ENCODE measurements at places on chromosomes 11 and 22.

DNA sequence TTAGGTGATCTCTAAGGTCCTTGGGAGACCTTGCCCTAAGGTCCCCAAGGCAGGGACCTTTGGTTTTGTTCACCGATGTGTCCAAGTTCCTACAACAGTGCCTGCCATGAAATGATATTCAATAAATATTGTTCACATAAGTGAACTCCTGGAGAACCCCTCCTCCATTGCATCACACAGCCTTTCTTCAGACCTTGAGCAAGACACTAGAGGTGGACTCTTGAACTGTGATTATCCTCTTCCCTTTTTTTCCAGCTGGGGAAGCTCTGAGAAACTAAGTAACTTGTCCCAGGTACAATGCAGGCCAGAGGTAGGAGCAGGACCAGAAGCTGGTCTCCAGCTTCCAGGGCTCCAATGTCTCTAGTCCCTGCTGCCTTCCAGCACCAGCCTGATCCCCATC, 76.6 kb upstream of the LMO1 start:
- no peak for DNase-seq

DNA sequence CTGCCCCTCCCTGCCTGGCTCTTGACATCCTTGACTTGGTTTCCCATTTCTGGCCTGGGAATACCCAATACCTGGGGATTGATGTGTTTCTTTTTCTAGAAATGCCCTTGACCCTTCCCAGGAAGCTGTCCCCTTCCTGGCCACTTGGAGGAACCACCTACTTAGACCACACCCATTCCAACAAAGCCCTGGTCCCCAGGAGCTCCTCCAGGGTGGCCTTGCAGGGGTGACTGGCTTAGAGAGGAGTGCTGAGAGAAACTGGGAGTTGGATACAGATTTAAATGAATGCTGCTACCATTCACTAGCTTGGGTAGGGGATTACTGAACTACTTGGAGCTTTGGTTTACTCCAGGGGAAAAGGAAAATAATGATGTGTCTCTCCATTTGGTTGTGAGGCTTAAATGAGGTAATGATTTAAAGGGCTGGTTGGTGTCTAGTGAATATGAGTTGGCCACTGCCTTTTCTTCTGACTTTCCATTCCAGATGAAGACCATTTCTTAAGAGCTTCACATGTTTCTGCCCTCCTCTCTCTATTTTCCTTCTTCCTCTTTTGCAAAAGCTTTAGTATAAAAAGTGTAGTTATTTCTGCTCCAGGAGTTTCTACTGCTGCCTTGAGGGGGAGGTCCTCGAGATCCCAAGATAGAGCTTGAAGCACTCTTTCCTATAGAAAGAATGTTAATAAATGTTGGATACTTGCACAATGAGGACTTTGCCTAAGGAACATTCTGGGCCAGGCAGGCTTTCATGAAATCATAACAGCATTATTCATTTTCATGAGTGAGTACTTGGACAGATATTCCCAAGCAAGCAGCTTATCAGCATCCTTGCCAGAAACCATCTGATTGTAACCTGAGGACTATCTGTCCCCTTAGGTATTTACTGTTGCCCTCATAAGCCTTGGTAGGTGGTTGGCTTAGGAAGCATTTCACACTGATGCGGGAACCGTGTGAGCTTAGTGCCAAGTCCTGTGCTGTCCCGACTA, 22.4 kb downstream of the PANX1 start:
- DNase-seq: no peak

- peak; percentile 91 for DNase-seq
Observed at GRCh38 chr22:37804881-37805809, 2.6 kb upstream of the GCAT start.

DNA sequence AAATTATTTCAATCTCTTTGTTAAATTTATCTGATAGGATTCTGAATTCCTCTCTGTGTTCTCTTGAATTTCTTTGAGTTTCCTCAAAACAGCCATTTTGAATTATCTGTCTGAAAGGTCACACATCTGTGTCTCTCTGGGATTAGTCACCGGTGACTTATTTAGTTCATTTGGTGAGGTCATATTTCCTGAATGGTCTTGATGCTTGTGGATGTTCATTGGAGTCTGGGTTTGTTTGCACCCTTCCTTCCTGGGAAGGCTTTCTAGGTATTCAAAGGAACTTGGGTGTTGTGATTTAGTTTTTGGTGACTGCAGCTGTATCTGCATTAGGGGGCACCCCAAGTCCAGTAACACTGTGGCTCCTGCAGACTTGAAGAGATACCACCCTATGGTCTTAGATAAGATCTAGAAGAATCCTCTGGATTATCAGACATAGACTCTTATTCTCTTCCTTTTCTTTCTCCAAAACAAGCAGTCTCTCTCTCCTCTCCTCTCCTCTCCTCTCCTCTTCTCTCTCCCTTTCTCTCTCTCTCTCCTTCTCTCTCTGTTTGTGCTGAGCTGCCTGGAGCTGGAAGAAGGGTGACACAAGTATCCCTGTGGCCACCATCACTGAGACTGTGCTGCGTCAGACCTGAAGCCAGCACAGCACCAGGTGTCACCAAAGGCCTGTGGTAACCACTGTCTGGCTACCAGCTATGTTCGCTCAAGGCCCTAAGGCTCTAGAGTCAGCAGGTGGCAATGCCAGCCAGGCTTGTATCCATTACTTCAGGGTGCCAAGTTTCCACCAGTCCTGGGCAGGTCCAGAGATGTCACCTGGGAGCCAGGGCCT, 3.3 kb upstream of the HEPN1 start:
- DNase-seq: no peak

DNA sequence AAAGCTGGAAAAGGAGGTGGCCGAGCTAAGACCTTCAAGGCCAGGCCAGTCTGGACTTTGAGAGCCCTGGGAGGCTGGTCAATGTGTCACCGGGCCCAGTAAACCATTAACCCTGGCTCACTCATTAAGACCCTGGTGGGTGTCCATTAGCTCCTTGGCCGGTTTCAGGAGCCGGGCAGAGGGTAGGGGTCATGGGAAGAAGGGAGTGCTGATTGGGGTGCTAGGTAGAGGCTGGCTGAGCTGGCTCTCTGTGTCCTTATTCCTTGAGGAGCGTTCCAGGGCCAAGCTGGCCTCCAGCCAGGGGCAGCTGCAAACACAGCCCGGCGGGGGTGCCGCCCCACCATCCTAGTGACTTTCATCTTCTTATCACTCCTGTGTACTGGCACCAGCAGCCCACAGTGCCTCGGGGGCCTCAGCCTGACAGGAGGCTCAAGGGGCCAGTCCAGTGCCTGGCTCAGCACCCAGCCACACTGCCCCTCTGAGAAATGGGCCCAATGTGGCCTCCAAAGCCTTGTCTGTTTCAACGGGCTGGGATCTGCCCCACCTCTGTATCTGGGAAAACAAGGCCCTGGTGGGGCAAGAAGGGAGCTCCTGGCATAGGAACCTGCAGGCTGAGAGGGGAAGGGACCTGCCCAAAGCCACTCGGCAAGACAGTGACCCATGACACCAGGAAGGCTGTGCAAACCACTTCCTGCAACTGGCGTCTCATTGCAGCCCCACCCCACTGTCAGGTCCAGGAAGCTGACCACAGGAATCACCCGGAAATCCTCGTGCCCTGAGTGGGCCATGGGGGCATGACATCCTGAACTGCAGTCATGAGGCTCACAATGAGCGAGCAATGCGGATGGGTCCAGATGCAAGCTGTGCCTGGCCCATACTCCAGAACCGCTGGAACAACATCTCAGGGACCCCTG, 15.1 kb upstream of the RGL4 start:
- DNase-seq: no peak

GRCh38 chr11:114738954-114739353, 60.6 kb downstream of the NXPE2 start:
- DNase-seq: peak; percentile 12

DNA sequence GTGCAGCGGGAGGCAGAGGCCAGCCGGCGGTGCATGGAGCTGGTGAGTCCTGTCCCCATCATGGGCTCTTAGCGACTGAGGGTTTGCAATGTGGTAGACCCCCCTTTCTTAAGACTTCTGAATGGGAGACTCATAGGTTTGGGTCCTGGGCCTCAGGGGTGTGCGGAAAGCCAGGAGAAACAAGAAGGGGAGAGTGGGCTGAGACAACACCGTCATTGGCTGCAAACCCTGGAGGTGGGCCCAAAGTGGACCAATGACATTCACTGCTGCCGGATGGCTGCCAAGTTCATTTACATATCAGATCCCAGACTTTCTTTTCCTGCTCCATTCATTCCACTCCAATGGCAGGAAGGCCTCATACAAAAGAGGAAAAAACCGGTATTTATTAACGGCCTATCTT, 213.3 kb downstream of the MYO18B start:
- DNase-seq: no peak

DNA sequence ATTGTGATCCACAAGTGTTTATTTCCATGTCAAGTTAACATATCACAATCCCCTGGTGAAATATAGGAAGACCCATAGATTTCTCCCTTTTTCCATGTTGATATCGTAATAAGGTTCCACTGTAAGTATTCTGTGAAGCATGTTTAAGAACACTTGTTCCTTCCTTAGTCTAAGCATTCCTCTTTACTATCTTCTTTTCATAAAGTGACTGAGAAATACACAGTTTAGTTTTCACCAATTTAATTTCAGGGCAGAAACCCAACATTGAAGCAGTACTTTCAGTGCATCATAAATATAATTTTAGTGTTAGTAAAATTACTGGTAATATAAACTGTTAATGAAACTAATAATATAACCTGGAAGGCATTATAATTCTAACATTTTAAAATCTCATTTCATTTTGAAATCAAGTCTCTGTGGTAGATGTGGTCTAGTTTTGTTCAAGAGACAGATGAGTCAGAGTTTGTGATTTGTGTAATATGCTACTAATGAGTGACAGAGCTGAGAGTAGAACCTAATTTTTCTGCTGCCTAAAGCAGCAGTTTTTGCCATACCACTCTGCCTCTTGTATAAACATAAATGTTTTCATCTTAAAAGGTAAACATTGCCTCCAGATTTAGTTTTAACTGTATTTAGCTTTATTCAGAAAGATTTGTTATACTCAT, 79.4 kb downstream of the ATM start:
- no peak for DNase-seq

DNA sequence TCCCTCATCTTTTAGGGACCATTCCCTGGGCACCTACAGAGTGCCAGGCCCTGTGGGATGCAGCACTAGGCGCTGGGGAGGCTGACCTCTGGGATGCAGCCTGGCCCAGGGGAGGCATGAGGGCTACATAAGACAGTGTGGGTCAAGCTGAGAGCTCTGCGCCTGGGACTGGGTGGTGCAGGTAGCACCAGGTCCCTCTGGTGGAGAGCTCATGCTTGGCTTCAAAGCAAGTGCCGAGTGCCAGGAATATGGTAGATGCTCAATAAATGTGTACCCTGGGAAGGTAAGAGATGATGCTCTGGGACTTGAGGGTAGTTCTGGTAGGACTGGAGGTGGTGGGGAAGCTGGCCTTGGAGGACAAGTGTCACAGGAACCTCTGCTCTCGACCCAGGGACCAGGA, 2.0 kb upstream of the MPPED1 start:
- DNase-seq: no peak

DNA sequence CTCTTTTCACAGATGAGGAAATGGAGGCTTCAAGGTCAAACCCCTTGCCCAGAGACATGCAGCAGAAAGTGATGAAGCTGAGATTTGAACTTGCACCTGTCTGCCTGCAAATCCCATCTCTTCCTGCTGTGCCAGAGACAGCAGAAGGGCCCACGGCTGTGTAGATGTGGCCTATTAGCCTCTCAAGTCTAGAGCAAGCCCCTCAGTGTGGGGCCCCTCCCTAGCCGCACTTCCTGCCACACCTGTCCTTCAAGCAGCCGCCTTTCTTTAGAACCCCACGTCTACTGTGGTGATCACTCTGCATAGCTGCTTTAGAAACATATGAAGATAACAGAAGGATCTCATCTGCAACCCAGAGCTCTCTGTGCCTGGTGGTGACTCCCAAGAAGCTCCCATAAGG, 41.2 kb upstream of the JAM3 start:
- DNase-seq: no peak

DNA sequence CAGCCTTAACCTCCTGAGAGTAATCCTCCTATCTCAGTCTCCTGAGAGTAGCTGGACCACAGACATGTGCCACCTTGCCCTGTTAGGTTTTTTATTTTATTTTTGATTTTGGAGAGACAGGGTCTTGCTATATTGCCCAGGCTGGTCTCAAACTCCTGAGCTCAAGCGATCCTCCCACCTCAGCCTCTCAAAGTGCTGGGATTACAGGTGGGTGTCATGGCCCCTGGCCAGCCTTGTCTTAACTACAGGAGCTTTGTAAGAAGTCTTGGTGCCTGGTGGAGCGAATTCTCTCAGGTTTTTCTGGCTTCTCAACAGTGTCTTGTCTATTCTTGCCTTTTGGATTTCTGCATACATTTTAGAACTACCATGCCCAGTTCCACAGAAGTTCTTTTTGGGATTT, 546.4 kb downstream of the TBC1D22A start:
- DNase-seq: no peak

DNA sequence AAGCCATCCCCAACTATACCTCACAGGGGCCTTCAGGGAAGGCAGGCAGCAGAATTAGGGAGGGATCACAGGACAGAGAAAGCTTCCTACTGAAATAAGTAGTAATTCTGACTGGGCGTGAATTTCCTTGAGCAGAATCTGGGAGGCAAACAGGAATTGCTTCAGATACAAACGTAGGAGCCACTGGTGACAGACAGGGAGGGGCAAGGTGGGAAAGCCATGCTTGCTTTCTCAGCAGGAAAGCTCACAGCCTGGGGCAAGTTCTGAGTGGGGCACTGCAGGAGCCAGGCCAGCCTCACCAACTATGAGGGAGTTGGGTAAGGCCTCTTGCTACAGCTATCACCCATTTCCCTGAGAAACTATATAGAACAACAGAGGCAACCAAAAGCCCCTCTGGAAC, 43.6 kb downstream of the ARHGAP32 start:
- no peak for DNase-seq

GRCh38 chr22:26845021-26845743, 187.8 kb downstream of the MIAT start:
- DNase-seq: no peak

- no peak for DNase-seq
Observed at GRCh38 chr11:111632516-111633220, 30.4 kb downstream of the SIK2 start.

DNA sequence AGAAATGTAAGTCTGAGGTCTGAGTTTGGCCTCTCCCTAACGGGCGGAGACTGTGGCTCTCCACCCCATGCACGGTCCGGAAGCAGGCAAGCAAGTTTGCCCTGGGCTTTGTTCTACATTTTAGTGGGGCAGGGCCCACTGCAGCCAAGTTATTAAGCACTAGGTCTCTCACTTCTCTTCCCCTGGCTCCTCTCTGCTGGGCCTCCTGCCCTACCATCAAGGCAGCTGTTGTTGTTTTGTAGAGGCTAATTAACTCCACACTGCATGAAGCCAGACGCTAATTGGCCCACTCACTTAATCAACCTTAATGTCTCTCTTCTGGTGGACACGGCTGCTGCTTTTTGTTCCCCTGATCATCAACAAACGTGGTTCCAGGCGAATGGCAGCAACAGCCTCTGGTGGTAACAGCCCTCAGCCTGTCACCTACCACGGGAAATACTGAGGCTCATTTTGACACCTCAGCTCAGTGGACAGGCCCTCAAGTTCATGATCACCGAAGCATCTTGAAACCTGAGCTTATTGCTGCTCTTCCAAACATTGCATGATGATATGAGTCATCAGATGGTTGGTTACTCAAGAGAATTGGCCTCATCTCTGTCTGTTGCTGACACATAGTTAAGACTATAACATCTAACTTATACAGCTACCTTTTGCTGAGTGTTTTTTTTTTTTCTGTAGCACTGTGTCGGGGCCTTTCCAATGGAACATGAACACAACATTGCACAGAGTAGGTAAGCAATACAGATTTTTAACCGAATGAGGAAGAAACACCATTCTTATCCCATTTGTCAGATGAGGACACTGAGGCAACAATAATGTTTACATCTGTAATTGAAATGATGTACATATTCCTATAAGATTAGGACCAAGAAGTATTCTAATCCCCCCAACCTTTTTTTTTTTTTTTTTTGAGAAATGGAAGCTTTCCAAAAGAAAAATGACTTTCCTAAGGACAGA, 20.8 kb upstream of the LMO2 start:
- DNase-seq: no peak
